ENCODE measurements at places on chromosomes 16 and 17.

DNA sequence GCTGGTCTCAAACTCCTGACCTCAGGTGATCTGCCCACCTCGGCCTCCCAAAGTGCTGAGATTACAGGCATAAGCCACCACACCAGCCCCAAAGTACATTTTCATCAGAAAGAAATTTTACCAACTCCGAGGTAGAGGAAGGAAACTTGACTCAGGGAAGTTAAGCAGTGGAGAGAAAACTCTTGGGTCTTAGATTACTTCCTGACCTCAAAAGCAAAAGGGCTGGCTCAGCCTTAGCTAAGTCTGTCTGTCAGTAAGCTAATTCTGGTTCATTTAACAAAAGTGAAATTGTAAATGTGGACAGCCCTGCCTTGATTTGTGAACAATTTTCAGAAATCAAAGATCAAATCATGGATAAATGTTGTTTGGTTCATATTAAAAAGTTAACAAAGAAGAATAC, 30.6 kb downstream of the MAP2K6 start:
- no peak for DNase-seq

GRCh38 chr17:64689106-64689505, 27.0 kb upstream of the SMURF2 start:
- no peak for DNase-seq

- no peak for DNase-seq
Observed at GRCh38 chr16:86762095-86762494, 183.7 kb downstream of the FOXL1 start.

DNA sequence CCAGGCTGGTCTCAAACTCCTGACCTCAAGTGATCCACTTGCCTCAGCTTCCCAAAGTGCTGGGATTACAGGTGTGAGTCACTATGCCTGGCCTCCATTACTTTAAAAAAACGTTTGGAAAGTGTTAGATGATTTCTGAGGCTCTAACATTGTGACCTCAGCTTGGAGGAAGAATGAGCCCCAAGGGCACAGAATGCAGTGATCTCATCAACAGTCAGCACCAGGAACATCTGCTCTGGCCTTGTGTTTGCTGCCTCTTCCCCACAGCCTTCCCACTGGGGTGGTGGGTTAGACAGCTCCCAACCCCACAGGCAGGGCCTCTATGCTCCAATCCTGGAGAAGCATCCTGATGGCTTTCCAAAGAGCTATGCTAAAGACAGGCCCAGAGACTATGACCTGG, 37.7 kb upstream of the SREBF1 start:
- no peak for DNase-seq

Data from CMK (cell line).